ENCODE measurements at places on chromosomes 5 and 9. TPM values are rescaled to one million over a fixed set of nuclear protein-coding genes. Genes with fewer than 3 reads are reported as not detected.

Gene CEL
- 0.34 TPM for total RNA-seq

Gene SLC12A2
- total RNA-seq = 19.4 TPM

Gene CDH18
- 0.10 TPM for total RNA-seq

Gene ECM2
- 1.4 TPM for total RNA-seq
